Activated T-helper 1 cell treated with Interleukin-2 at 50 U/mL for 16 hours (primary cell): ENCODE measurements at places on chromosomes 1 and 21.

DNA sequence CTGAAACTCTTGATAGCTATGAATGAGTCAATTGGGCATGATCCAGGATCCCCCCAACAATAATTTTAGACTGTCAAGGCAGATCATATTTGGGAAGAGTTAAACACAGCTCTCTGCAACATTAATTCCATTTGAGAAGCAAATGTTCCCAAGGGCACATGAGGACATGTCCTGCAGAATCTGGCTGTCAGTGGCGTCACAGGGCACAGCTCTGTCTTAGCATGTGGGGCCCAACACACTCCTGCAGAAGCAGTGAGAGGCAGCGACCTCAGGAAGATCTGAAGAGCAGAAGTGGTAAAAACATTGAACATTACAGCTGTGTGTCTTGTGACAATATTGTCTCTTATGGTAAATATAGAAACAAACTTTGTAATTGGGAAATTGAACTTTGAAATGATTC lies 197.1 kb upstream of the PBX1 start:
- DNase-seq: no peak

DNA sequence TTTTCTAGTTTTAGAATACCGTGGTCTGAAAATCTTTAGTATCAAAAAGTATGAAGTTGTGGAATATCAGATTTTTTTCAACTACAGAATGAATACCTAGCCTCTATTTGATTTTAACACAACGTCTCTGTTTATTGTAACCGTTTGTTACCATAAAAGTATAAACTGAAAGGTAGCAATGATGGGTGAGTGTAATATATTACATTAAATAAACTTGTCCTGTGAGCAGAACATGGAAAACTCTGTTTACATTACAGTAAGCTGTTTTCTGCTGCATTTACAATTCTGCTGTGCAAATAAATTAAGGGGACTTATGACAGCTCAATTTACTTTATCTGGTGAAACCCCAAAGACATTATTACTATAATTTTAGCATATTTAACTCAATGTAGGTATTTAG lies 62.5 kb downstream of the CHRM3 start:
- no peak for DNase-seq

- peak; percentile 35 for DNase-seq
Measured at GRCh38 chr1:247373721-247374141, 42.1 kb upstream of the ZNF496 start.

DNA sequence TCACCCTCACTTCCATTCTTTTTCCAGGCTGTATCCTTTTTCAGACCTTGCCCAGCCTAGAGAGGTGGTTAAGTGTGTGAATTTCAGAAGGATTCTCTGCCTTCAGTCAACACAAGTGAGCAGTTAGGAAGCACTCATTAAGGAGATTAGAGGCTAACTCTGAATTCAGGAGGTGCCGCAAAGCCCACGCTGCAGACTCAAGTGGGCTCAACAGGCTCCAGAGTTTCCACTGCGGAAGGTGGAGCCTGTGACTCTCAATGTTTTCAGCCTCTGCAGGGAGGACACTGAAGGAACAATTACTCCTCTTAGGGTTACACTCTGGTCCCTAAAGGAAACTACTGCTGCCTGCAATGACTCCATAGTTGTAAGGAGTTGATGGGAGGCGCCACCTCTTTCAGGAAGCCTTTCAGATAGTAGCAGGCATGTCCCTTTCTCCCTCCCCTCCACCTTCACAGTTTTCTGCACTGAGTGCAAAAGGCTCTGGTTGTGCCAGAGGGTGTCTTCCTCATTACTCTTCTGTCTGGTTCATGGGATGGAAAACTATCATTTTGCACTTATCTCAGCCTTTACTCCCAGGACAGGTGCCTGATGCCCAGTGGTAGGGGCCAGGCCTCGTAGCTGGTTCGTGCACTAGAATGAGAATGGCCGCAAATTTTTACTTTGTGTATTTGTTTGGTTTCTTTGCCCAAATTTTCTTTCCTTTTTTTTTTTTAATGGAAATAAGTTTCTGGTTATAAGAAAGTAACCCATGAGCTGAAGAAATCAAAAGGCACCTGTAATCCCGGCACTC lies 55.2 kb upstream of the SELENON start:
- no peak for DNase-seq

GRCh38 chr1:198620218-198620617 lies 18.6 kb upstream of the PTPRC start:
- no peak for DNase-seq

DNA sequence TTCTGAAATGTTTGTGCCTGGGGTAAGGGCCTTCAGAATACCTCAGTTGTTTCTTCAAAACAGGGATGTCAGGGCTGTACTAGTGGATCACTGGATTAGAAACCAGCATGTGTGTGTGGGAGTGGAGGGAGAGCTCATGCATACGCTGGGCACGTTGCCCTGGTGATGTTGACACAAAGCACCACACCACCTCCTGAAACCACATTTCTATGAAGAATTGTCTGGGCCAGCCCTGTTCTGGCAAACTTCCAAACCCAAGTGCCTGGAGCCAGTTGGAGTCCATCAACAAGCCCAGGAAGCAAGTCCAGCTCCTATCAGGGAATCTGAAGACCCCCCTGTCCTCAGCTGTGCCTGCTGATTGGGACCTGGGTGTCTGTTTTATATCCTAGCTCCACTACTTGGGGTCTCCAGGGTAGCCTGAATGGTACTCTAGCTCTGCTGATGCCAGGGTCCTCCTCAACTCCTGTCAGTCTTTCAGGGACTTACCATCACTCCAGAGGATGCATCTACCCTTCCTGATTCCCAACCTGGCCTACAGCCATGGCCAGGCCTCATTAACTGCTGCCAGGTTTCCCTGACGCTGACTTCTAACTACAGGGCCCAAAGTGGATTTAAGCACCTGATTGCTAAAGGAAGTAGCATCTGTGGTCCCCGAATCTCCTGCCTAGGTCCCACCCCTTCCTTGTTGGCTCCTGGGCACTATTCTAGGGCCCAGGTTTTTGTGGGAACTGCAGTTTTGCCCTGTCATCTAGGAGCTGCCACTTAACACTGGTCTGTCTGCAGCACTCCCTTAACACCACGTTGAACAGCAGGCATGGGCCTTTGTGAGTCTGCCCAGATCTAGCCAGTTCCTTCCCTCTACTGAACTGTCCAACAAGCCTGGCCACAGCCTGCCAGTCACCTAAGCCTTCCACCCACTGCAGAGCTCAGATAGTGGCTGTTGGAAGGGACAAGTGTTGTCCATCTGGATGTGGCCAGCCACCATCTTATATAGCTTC lies 45.5 kb downstream of the LPAR3 start:
- no peak for DNase-seq

DNA sequence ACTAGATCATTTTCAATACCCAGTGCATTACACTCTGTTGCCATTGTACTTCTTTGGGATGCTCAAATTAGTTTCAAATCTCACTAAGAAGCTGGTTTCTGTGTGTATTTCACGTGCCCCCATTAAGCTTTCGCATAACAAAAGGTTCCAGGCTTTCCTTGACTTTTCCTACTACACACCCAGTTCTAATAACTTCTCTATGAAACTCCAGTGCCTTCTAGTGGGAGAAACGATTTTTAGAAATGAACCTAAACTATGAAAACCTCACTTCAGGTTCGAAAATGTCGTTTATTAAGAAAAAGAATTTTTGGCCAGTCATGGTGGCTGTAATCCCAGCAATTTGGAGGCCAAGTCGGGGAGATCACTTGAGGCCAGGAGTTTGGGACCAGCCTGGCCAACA lies 2.8 kb downstream of the CFHR4 start:
- DNase-seq: no peak

DNA sequence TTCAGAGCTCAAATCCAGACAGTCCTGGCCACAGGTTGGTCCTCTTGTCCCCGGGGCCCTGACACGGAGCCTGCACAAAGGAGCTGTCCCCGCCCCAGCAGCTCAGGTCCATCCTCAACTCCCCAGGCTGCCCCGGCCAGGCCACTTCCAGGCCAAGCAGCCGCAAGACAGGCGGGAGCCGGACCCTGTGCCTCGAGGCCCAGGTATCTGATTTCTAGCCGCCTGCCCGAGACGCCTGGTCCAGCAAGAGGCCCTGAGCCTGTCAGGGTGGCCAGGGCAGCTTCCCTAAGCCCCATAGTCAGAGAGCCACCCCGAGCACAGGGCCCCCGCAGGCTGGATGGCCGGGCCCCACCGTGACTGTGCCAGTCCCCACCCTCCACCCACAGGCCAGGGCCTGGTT lies 165.3 kb downstream of the PRDM16 start:
- DNase-seq: no peak
